Tracheal epithelial cell (primary cell): ENCODE measurements at places on chromosomes 4 and X. TPM values are rescaled to one million over a fixed set of nuclear protein-coding genes. Genes with fewer than 3 reads are reported as not detected.

Gene TECRL
- total RNA-seq: not detected in 2 replicates

Gene NKX3-2
- under 0.01 TPM in 1 of 2 replicates, not detected in the other for total RNA-seq

Gene NEUROG2
- total RNA-seq: not detected in 2 replicates

Gene IQSEC2
- total RNA-seq: 4.1 and 9.8 TPM in 2 replicates

Gene CT45A10
- total RNA-seq: not detected in 2 replicates

Gene CFP
- not detected in 2 replicates for total RNA-seq

Gene GAGE13
- not detected in 2 replicates for total RNA-seq

Gene CSAG3
- not detected in 2 replicates for total RNA-seq

Gene MAGEA12
- total RNA-seq: not detected in 2 replicates

Gene POU3F4
- not detected in 2 replicates for total RNA-seq

Gene ASB5
- 0.24 TPM in 1 of 2 replicates, not detected in the other for total RNA-seq

Gene NDST3
- total RNA-seq: 0.24 TPM in 1 of 2 replicates, not detected in the other

Gene ZNF630
- total RNA-seq: 1.2 and 3.0 TPM in 2 replicates

Gene DDX53
- not detected in 2 replicates for total RNA-seq

Gene WFS1
- total RNA-seq: 7.0 and 10.1 TPM in 2 replicates
